ENCODE measurements at places on chromosomes 7 and 10.
A peak's percentile ranks its signal among the peaks of the same experiment; 100 is the strongest.

GRCh38 chr7:417973-418601 is 101.6 kb downstream of the PDGFA start:
- no peak for DNase-seq

DNA sequence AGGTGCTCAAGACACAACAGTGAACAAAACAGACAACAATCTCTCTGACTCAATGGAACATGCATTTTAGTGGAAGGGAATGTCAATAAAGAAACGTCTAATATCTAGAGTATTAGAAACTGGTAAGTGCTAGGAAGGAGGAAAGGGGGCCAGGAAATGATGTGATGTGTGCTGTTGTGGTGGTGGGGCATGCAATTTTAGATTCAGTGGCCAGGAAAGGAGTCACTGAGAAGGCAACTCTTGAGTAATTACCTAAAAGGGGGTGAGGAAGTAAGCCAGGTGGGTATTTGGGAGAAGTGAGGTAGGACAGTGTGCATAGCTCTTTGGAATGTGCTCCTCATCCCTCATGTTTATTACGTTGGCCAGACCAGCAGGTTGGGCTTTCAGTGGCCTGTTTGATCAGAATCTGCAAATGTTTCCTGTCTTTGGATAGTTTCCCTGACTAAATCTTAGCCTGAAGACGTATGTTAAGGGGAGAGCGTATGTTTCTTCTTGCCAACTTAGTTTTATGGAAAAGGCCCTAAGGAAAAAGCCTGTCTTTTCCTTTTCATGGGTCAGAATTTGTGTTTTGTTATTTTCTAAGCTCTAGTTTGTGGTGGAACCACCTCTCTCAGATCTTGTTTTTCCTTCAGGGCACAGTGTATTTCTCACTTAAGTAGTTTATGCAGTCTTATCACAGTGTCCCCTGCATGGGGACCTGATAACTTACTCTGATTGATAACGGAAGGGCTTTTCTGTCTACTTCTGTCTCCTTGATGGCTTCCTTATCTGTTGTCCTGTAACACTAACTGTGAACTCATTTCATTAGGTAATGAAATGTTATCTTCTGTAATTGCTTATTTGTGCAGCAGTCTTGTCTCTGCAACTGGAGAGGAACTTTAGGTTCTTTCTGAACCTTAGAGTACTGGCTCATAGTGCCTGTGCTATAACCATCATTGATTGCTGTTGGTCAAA is 203.7 kb downstream of the AUTS2 start:
- DNase-seq: no peak

- DNase-seq: no peak
Observed at GRCh38 chr7:81075150-81075549, 156.3 kb upstream of the SEMA3C start.

DNA sequence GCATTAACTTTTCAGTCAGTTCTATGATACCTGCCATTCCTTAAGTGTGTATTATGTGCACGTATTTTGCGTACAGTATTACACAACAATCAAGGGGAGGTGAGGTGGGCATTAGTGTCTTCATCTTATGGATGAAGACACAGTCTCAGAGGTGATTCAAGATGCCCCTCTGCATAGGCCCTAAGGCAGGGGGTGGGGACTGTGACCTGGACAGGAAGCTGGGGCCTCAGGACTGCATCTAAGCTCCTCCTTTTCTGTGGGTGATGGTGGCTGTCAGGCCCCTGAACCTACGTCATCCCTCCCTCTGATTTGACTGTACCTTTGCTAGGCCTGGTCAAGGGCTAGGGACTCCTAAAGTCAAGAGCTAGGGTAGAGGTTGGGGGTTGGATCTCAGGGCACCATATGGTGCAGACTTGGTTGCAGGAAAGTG is 38.9 kb downstream of the HK1 start:
- DNase-seq: no peak

GRCh38 chr10:117964536-117964935 is 82.2 kb downstream of the RAB11FIP2 start:
- no peak for DNase-seq

DNA sequence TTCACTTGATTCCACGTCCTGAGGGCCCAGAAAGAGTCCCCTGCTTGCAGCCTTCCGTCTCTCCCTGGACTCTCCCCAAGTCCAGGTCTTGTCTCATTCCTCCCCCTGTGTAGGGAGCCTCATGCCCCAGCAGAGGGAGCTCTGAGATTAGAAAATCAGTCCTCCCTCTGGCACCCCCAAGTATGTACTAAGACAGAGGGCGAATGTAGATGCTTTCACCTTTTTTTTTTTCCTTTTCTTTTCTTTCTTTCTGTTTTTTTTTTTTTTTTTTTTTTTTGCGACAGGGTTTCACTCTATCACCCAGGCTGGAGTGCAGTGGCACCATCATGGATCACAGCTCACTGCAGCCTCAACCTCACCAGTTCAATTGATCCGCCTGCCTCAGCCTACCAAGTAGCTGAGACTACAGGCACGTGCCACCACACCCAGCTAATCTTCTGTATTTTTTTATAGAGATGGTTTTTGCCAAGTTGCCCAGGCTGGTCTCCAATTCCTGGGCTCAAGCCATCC is 10.3 kb downstream of the SFXN3 start:
- DNase-seq: peak; percentile 77

DNA sequence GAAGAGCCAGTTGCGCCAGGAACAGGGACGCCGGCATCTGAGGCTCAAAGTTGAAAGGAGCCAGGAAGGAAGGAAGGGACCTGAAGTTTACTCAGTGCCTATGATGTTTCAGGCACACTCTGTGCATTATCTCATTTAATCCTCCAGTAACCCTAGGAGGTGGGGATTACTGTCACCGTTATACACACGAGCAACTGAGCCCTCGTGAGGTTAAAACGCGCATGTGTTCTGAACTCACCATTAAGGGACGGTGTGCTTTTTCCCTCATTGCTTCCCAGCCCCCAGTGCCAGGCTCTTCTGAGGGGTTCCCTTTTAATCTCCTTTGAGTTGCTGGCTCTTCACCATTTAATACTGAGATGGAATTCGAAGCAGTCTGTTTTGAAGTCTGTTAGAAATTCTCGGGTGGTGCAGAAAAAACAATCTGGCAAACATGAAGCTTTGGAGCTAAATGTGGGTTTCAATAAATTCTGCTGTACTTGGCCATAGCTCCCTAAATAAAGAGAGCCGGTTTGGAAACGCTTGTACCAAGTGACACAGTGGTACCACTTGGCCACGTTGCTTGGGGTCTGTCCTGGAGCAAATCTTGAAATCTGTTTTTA is 102.2 kb downstream of the TAX1BP1 start:
- DNase-seq: no peak

GRCh38 chr7:74417419-74417971 is 36.2 kb upstream of the GTF2IRD1 start:
- peak; percentile 53 for DNase-seq

GRCh38 chr7:65454469-65454868 is 80.8 kb downstream of the ZNF92 start:
- DNase-seq: no peak

- no peak for DNase-seq
Observed at GRCh38 chr10:116000151-116000842, 272.7 kb downstream of the GFRA1 start.

DNA sequence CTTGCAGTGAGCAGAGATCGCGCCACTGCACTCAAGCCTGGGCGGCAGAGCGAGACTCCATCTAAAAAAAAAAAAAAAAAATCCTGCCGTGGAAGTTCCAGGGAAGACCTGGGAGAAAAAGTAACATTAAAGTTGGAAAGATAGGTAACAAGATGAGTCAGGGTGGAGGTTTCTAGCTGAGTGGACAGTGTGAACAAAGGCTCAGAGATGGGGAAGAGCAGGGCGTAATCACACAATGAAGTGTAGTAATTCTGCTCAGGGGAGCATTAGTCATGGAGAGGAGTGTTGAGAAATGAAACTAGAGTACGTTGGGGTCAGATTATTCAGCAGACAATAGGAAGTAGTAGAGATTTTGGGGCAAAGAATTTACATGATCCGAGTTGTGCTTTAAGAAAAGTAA is 21.6 kb upstream of the WASL start:
- no peak for DNase-seq

DNA sequence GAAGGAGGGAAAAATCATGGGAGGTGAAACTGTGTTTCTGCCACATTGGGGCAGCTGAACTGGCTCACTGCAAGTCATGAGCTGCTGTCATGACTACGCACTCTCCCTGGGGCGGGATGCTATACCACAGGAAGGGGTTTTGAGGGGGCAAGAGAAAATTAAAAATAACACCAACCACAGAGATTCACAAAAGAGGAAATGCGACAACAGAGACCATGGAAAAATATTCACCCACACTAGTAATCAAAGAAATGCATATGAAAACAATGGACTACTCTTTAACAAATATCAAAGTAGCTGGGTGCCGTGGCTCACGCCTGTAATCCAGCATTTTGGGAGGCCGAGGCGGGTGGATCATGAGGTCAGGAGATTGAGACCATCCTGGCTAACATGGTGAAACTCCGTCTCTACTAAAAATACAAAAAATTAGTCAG is 65.2 kb upstream of the TM9SF3 start:
- DNase-seq: peak; percentile 10

DNA sequence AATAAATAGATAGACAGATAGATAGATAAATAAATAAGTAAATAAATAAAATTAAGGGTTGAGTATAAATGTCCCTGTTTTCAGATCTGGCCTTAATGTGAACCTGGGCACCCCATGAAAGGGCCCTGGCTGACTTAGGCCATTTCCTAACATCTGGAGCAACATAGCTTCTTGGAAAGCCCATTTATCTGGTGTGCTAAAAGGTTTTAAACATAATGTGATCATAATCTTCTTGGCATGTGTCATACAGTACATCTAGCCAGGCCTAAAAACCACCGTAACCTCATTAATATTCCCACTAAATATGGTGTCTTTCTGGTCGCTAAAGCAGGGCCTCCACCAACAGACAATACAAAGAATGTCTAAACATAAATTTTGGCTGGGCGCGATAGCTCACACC is 142.8 kb downstream of the BTAF1 start:
- DNase-seq: no peak

GRCh38 chr10:131700032-131700431 is 200.8 kb upstream of the PPP2R2D start:
- DNase-seq: no peak

DNA sequence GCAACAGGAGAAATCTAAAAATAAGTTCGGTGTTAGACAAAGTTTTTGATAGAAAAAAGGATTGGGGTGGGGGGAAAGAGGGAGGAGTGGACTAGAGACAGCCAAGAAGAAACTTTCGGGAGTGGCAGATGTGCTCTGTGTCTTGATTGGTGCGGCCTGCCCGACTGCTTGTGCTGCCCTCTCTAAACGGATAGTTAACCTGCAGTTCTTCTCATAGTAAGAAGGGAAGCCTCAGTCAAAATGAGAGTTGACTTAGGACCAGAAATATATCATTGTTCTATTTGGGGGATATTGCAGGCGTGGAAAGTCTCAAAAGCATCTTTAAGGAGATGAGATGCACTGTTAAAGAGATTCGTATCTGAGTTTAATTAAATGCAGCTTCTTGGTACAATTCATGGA is 39.3 kb downstream of the UBE3C start:
- no peak for DNase-seq

Data from activated naive CD4-positive, alpha-beta T cell treated with Interleukin-2 at 50 U/mL for 16 hours (primary cell).